ENCODE measurements at places on chromosomes 2 and 18.

DNA sequence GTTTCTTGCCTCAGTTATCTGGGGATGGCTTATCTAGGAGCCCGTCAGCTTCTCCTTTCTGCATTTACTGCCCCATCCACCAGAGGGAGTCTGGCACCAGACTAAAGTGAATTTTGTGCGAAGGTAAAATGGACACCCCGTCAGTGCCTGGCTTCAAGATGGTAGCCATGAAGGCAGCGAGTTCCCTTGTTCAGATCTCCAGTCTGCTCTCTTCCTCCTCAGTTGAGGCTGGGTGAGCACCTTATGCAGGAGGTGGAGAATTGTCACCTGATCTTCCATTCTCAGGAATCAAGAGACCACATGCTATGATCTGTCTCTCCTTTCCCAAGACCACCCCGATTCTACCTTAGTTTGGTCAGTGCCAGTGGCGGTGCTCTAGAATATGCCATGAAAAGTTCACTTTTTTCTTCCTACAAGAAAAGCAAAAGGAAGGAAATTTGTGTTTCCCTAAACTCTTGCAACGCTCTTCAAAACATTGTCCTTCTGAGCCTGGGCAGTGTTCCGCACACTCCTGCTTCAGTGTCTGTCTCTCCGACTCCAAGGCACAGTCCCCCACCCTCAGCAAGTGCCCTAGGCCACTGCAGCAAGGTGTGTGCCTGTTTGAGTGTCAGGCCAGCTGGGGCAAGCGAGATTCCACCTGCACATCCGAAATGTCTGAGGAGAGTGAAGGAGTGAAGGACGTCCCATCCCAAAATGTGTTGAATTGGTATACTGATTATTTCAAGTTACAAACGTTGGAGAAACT, 168.6 kb downstream of the SS18 start:
- no peak overlapping the region for H3K4me3 ChIP-seq
- no peaks in the 10 kb centered on the region for H3K27me3 ChIP-seq
- H3K36me3 ChIP-seq: no peaks in the 10 kb centered on the region

DNA sequence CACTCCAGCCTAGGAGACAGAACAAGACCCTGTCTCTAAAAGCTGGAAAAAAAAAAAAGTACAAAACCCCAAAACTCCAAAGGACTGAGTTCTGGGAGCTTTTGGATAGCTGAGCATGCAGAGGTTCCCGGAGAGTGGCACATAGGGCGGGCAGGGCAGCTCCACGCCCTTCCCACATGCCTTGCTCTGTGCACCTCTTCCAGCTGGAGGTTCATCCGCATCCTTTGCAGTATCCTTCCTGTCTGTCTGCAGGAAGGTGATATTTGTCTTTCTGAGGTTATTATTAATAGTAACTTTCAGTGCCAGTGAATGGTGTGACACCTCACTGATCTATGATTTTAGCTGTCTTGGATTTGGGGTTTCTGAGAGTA, 70.2 kb downstream of the INPP4A start:
- H3K27ac ChIP-seq: no peak overlapping the region
- H3K4me3 ChIP-seq: no peak overlapping the region
- H3K27me3 ChIP-seq: no peaks in the 10 kb centered on the region
- no peaks in the 10 kb centered on the region for H3K4me1 ChIP-seq
- H3K36me3 ChIP-seq: peaks cover 3% of the 10 kb centered on the region

GRCh38 chr2:223563462-223563861, 38.7 kb downstream of the SCG2 start:
- H3K36me3 ChIP-seq: no peaks in the 10 kb centered on the region
- peaks cover 33% of the 10 kb centered on the region for H3K4me1 ChIP-seq
- no peak overlapping the region for H3K4me3 ChIP-seq
- DNase-seq: peak; percentile 66

DNA sequence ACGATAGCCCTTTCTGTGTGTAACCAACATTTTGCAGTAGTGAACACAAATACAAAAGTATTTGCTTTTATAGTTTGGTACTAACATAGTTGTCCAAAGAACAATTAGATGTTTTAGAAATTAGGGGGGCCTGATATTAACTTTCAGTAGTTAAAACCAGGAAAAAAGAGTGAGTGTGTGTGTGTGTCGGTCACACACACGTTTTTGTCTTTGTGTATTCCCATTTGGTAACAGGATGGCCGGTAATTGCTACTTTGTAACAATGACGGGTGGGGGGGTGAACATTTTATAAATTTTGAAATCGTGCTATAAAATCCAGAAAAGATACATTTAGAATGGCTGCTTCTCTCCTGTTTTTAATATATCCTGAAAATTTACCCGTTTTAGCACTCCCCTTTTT, 1.5 kb downstream of the PPIG start:
- peaks cover 9% of the 10 kb centered on the region for H3K4me1 ChIP-seq
- H3K27ac ChIP-seq: peak overlapping the region; percentile 99
- H3K36me3 ChIP-seq: no peaks in the 10 kb centered on the region
- H3K4me3 ChIP-seq: peak overlapping the region; percentile 94
- H3K27me3 ChIP-seq: no peaks in the 10 kb centered on the region

- no peaks in the 10 kb centered on the region for H3K4me1 ChIP-seq
- no peaks in the 10 kb centered on the region for H3K36me3 ChIP-seq
These were observed 230.0 kb upstream of the EPHA4 start for GRCh38 chr2:221802089-221802488.

DNA sequence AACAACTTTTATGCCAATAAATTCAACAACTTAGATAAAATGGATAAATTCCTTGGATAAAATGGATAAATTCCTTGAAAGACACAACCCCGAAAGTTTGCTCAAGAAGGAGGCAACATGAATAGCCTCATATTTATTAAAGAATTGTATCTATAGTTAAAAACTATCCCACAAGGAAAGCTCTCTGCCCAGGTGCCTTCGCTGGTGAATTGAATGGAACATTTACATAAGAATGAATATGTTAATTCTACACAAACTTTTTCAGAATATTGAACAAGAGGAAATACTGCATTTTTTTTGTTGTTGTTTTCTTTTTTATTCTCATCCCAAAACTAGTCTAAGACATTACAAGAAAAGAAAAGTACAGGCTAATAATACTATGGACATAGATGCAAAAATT, 805.3 kb upstream of the RAB6C start:
- H3K27ac ChIP-seq: no peak overlapping the region
- no peaks in the 10 kb centered on the region for H3K36me3 ChIP-seq
- H3K4me3 ChIP-seq: no peak overlapping the region

DNA sequence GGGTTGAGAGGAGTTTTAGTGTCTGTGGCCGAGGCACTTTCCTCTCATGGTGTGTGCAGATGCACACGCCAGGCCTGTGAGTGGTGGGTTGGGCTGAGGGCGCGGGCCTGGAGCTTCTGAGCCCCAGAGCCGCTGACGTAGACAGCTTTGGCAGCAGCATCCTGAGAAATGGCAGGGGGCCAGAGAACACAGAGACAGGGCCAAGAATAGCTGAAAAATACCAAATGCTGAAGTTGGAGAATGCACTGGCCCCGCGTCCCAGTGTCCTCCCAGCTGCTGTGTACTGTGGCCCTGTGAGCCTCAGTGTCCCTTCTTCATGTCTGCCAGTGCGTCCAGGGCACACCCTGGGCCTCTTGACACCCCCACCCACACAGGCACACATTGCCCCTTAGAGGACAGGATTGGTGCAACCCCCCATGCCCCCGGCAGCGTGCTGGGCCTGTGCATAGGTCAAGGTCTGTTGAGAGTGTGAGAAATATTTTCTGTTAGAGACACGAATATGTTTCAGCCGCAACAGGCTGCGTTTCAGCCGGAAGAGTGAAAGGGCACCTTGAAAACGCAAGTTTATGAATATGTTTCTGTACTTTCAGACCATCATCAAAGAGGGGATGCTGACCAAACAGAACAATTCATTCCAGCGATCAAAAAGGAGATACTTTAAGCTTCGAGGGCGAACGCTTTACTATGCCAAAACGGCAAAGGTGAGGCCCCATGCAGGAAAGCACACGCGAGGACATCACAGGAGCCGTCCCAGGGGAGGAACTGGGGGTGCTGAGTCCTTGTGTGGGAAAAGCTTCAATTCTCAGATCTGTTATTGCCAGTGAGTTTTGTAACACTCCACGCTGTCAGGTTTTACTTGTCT, 33.6 kb downstream of the DGKD start:
- H3K4me1 ChIP-seq: peaks cover 19% of the 10 kb centered on the region
- no peaks in the 10 kb centered on the region for H3K27me3 ChIP-seq
- H3K4me3 ChIP-seq: no peak overlapping the region
- no peak for DNase-seq
- no peak overlapping the region for H3K27ac ChIP-seq

DNA sequence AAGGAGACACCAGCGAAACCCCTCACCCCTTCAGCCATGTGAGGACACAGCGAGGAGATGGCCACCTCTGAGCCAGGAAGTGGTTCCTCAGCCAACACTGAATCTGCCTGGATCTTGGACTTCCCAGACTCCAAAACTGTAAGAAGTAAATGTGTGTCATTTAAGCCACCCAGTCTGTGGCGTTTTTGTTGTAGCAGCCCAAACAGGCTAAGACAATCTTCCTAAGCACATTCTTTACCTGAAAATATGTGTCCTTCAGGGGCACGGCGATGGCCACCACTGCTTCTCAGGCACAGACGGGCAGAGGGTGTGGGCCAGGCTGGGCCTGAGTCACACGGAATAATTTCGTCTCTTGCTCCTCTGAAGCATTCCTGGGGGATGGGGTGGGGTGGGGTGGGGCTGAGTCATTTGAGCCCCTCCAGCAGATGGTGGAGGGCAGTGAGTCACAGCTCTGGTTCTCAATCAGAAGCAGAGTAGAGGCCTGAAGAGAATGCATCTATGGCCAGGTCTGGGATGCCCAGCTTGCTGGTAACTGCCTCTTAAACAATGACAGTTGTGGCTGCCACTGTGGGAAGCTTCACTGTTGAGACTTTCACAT, 142.4 kb downstream of the CAPN13 start:
- peak overlapping the region; percentile 94 for H3K27ac ChIP-seq
- H3K4me1 ChIP-seq: peaks cover 37% of the 10 kb centered on the region
- H3K4me3 ChIP-seq: no peak overlapping the region
- peak; percentile 69 for DNase-seq

GRCh38 chr2:7115906-7116305, 198.7 kb downstream of the RNF144A start:
- no peak for DNase-seq
- no peaks in the 10 kb centered on the region for H3K4me1 ChIP-seq

GRCh38 chr2:47422560-47422959, 19.6 kb downstream of the MSH2 start:
- no peak overlapping the region for H3K4me3 ChIP-seq
- DNase-seq: no peak
- H3K4me1 ChIP-seq: peaks cover 6% of the 10 kb centered on the region
- peaks cover 5% of the 10 kb centered on the region for H3K36me3 ChIP-seq
- peak overlapping the region; percentile 63 for H3K27ac ChIP-seq

- no peaks in the 10 kb centered on the region for H3K4me1 ChIP-seq
- no peak overlapping the region for H3K4me3 ChIP-seq
- no peaks in the 10 kb centered on the region for H3K27me3 ChIP-seq
- DNase-seq: no peak
These were observed 34.8 kb upstream of the SP5 start for GRCh38 chr2:170680172-170680941.

DNA sequence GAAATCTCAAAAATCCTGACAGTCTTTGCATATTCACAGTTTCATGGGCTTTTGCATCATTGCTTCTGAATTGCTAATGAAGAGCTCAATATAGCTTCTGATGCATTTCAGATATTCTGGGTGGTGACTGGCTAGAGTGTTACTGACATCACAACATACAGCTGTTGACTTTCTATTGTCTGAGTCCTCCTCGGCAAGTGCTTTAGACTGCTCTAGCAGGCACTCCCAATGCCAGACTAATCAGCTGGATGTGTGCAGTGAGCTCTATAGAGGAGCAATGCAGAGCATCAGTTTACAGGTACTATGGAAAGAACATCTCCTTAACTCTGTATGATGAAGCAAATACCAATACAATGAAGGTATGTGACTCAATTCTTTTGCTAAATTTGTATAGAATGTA, 54.9 kb downstream of the R3HDM1 start:
- DNase-seq: no peak
- H3K4me1 ChIP-seq: no peaks in the 10 kb centered on the region
- no peaks in the 10 kb centered on the region for H3K27me3 ChIP-seq
- H3K36me3 ChIP-seq: no peaks in the 10 kb centered on the region

- no peak overlapping the region for H3K27ac ChIP-seq
- H3K27me3 ChIP-seq: no peaks in the 10 kb centered on the region
- H3K4me1 ChIP-seq: no peaks in the 10 kb centered on the region
- H3K36me3 ChIP-seq: no peaks in the 10 kb centered on the region
- no peak overlapping the region for H3K4me3 ChIP-seq
- DNase-seq: no peak
These were observed 308.6 kb downstream of the TGIF1 start for GRCh38 chr18:3758531-3758930.

DNA sequence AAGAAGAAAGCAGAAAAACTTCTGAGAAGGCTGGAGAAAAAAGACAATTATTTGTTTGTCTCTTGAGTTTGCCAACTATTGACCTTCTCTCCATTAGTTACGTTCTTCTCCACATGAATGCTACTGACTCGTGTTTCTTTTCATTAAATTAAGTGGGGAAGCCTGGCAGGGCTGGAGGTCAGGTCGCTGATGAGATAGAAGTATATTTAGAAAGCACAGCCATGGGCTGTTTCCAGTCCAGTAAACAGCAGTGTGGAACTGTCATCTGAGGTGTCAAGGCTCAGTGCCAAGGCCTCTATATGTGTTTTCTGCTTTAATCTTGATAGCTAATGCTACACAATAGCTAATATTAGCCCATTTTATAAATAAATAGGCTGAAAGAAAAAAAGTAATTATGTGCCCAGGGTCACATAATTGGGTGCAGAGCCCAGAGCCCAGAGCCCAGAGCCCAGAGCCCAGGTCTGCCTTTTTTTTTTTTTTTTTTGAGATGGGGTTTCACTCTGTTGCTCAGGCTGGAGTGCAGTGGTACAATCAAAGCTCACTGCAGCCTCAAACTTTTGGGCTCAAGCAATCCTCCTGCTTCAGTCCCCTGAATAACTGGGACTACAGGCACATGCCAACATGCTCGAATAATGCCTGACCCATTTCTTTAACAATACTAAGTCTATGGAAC, 6.3 kb downstream of the MSGN1 start:
- no peak overlapping the region for H3K27ac ChIP-seq
- no peaks in the 10 kb centered on the region for H3K36me3 ChIP-seq
- H3K4me3 ChIP-seq: no peak overlapping the region

- H3K4me1 ChIP-seq: peaks cover 5% of the 10 kb centered on the region
- no peaks in the 10 kb centered on the region for H3K36me3 ChIP-seq
- no peak overlapping the region for H3K27ac ChIP-seq
- H3K27me3 ChIP-seq: no peaks in the 10 kb centered on the region
- no peak overlapping the region for H3K4me3 ChIP-seq
- DNase-seq: no peak
These were observed 4.2 kb upstream of the ROCK1 start for GRCh38 chr18:21115519-21116411.

DNA sequence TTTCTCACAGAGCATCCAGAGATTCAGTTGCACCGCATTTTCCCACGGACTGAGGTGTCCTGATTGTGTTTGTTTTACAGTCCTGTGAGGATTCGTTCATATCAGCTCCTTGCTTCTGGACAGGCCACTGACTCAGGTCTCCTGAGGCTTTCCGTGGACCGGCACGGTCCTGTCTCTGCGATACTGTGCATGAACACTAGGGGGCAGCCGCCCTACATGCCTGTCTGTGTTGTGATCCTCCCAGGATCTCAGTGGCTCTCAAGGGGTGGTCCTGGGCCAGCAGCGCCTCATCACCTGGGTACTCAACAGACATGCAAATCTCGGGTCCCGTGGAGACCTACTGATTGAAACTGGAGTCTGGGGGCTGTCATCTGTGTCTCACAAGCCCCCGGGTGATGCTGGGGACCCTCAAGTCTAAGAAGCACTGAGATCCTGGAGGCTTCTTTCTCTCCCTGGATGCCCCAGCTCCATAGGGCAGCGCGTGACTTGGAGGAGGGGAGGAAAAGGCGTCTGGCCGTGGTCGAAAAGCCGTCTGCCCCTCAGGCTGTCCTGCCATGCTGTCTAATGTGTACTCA, 28.9 kb downstream of the IL1R2 start:
- H3K36me3 ChIP-seq: peaks cover 4% of the 10 kb centered on the region
- H3K27me3 ChIP-seq: no peaks in the 10 kb centered on the region
- peaks cover 12% of the 10 kb centered on the region for H3K4me1 ChIP-seq
- no peak for DNase-seq
- no peak overlapping the region for H3K27ac ChIP-seq

Measured in keratinocyte (primary cell).